Fibroblast of lung (primary cell): ENCODE measurements at places on chromosomes 1 and 21.

DNA sequence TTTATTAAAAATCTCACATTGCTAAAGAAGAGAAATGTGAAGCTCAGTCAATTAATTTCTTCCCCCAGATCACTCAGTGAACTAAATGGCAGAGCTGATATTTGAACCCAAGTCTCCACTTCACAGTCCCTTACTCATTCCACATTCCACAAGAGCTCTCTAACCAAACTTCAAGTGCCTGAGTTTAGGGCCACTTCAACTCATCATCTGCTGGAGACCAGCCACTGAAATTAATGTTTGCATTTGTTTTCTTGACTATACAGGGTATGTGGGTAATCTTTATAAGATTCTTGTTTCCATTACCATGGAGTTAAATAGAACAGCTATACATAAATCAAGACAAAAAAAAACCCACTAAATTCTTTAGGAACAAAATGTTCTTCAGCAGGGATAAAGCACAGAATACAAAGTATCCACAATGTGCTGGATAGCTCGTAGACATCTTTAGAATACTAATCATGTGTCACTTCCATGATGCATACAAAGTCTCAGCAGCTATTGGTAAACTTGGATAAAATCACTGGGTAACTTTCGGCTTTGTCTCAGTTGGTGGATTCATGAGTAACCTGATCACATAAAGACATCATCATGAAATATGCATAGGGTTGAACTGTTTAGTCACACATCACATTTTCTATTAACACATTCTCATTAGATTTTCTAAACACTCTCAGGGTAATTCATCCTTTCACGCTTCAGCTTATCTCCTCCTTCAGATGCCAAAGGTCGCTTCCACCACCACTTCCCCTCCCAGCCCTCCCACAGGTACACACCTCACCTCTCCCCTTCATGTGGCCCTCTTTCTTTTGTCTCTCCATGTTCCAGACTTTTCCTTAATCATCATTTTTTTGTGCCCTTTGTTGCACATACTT lies 89.8 kb downstream of the LRRC53 start:
- peak; percentile 64 for DNase-seq

DNA sequence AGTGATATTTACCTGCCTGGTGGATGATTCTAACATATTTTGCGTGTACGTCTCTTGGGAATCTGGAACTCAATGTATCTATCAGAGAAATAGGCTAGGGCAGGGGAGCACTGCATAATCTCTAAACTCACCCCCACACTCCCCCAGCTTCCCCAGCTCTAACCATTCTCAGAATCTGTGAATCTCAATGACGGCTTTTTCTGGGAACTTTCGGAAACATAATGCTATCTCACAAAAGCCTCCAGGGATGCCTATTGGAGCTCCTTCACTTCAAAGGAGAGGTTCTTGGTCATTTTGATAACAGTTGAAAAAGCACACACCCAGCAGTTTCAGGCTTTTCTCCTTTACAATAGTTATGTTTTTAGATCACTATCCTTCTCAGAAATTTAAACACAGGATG lies 113.8 kb upstream of the MAGI3 start:
- no peak for DNase-seq

DNA sequence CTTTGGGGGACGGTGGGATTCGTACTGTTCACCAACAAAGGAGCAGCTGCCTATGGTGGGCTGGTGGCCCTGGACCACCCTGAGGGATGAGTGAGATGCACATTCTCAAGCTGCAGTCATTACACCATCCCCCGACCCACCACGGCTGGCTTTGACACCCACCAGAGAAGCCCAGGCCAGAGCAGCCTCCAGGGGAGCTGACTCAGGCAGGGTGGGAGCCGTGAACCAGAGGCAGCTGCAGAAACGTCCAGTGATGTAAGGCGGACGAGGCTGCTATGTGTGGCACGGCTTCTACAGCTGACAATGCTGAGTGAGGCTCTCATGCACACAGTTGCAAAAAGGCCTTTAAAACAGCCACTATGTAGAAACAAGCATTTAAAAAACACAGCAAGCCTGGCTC lies 40.1 kb downstream of the CHAF1B start:
- peak; percentile 80 for DNase-seq

DNA sequence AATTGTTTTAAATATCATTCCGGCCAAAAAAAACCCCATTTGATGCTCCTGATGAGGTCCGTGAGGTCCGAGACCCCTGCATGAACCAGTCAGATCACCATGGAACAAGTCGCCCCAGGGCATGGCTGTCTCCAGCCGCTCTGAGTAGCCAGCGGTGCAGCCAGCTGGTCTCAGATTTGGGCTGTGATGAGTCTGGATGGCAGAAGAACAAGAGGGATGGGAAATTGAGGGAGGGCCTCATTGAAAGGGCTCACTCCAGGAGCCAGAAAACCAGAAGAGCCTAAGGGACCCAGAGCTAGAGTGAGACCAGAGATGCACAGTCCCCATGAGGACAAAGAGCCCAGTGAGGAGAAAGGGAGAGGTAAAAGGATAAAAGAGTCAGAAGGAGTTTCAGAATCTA lies 174.0 kb downstream of the TOMM20 start:
- DNase-seq: no peak

DNA sequence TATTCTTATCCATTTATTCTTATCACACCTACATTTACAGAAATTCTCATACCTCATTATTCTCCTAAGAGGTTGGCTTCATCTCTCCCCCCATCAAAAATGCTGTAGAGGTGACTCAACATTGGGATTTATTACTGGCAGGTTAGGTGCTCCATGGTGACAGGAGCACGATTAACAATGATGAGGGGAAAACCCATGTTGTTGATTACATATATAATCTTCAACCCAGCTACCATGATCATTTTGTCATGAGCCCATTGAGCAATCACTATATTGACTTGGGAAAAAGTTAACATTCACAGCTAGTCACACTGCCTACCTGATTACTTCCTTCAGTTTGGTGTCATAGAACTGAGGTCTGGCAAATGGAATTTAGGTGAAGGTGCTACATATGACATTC lies 712.1 kb upstream of the CHRM3 start:
- DNase-seq: no peak

DNA sequence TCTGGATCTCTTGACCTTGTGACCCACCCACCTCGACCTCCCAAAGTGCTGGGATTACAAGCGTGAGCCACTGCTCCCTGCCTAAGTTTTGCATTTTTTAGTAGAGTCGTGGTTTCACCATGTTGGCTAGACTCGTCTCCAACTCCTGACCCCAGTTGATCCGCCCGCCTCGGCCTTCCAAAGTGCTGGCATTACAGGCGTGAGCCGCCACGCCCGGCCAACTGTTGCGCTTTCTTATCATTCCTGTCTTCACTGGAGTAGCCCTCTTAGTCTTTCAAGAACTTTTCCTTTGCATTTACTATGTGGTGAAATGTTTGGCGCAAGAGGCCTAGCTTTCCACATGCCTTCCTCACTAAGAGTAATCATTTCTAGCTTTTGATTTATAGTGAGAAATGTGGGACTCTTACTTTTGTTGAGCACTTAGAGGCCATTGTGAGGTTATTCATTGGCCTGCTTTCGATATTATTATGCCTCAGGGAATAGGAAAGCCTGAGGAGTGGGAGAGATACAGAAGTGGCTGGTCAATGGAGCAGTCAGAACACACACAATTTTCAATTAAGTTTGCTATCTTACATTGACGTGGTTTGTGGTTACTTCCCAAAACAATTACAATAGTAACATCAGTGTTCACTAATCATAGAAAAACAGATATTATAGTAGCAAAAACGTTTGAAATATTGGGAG lies 111.0 kb downstream of the ZMYM4 start:
- no peak for DNase-seq

DNA sequence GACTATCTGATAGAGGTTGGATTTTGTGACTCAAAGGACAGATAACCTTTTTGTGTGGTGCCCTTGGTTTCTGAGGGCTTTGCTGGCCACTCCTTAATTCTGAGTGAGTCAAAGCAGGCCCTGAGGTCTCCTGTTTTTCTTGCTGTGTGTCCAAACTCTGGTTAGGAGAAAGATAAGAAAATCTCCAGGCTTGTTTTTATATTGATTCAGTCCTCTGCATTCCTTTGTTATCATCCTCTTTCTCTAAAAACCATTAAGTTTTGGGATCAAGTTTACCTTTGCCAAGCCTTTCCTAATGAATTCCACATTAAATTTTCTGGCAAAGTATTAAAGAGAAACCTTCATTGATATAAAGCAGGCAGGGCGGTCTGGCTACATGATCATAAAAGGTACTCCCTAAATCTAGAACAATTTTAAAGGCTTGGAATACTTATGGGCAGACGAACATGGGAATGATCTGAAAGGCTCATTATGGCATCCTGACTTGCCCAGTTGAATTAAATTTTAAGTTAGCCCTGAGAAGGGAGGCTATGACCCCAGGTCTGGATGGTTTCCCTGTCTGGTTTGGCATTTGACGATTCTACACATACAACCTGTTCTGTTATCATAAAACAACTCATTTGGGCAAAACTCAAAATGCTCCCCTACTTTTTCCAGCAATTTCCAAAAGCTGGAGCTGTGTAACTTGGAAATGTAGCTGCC lies 20.8 kb downstream of the ZBTB8B start:
- DNase-seq: no peak

GRCh38 chr1:2587071-2587859 lies 688 bp downstream of the PRXL2B start:
- peak; percentile 26 for DNase-seq

DNA sequence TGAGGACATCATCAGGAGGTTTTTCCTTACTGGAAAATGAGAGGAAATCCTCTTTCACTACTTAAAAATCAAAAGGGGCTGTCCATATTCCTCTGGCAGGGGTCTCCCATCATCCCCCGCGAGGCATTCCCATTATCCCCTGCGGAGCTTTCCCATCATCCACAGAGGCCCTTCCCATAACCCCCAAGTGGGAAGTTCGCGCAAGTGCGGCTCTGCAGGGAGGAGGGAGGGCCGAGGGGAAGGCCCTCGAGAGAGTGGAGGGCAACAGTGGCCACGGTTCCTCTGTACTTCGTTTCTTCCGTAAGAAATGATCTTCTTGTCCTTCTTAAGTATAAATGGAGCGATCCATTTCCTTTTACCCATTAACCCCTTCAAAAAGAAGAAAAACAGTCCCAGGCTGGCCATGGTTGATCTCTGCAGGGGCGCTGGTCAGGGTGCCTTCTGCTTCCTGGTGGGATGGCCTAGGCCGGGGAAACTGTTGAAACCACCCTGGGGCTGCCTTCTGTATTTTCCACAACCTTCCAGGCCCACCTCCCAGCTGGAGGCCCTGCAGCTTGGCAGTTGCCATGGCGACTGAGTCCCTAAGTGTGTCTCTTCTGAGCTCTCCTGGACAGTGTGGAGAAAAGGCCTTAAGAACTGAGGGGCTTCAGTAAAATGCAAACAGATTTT lies 3.6 kb upstream of the RSPH1 start:
- no peak for DNase-seq

DNA sequence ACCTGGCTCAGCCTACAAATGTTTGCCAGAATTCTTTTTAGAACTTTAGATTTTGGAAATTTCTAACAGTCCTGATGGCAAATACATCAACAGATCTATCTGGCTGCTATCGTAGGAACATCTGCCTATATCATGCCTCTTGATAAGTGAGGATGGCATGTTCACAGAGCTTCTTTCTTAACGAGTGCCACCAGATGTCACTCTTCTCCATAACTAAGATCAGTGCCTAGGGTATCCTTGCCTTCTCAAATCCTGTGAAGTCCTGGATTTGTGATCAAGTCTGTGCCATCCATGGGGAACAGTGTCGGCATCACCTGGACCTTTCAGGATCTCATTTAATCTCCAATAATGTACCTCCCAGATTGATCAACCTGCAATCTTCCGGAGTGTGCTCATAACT lies 36.5 kb upstream of the CD5L start:
- DNase-seq: peak; percentile 56

- no peak for DNase-seq
Observed at GRCh38 chr1:34777519-34778321, 3.3 kb upstream of the GJB3 start.

DNA sequence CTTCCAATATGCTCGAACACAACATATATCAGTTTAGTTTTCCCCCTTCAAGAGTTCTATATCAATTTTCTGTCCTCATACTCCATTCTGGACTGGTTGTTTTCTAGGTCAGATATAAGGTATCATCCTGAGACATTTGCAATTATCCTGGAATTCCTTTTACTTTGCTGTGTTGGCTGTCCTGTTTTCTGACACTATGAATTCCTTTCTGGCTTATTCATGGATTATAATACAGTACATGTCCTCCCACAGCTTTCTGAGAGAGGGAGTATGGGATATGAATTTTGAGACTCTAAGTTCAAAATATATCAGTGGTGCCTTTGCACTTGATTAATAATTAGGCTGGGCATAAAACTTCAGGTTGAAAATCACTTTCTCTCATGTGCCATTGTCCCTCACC lies 11.9 kb downstream of the PHTF1 start:
- no peak for DNase-seq

DNA sequence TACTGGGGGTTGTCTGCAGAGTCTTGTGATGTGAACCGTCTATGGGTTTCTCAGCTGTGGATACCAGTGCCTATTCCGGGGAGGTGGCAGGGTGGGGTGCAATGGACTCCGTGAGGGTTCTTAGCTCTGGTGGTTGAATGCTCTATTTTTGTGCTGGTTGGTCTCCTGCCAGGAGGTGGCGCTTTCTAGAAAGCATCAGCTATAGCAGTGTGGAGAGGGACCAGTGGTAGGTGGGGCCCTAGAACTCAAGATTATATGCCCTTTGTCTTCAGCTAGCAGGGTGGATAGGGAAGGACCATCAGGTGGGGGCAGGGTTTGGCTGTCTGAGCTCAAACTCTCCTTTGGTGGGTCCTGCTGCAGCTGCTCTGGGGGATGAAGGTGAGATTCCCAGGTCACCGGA lies 127.3 kb upstream of the PLD5 start:
- DNase-seq: no peak

DNA sequence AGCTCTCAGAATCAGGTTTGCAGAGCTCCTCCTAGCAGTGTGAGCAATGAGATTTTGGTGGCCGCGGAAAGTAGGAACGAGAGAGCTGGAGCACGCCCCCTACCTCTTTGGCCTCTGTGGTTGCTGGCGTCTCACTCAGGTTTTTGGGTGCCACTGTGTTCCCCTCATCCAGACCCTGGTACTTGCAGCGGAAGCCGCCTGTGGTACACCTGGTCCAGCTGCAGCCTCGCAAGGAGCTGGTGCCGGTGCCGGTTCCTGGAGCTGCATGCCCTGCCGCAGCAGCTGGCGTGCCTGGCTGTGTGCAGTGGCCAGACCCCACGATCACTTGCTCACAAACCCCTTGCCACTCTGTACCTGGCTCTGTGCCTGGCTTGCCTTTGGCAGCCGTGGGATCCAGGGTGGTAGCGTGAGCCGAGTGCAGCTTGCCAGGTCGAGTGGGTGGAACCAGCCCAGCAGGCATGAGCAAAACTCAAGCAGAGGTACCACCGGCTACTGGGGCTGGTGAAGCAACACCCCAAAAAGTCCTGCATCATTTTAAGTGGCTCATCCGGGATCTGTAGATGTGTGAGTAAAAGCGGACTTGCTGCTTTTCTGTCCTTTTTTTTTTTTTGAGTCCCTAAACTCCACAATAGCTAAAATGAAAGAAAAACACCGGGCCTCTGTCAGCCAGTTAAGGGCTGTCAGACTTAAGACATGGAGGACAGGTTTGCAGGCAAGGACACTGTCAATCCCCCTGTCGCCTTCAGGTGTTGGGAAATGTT lies 844.9 kb downstream of the KCNT2 start:
- DNase-seq: no peak

- DNase-seq: peak; percentile 66
Observed at GRCh38 chr1:88935522-88936222, 44.3 kb upstream of the GTF2B start.

- peak; percentile 33 for DNase-seq
Observed at GRCh38 chr1:40316595-40317393, at the start of gene COL9A2. Gene COL9A2 (minus strand): TSS chr1:40317286. CDS start chr1:40317197, 89 bp downstream.
